ENCODE measurements at places on chromosomes 1 and 21. TPM values are rescaled to one million over a fixed set of nuclear protein-coding genes. Genes with fewer than 3 reads are reported as not detected.
A peak's percentile ranks its signal among the peaks of the same experiment; 100 is the strongest.

- DNase-seq = no peak
Observed at GRCh38 chr1:219837994-219838294, 90.4 kb downstream of the SLC30A10 start.

GRCh38 chr1:54875000-54875399 is 12.0 kb downstream of the DHCR24 start:
- no peak for DNase-seq

- no peak for DNase-seq
Observed at GRCh38 chr21:44935533-44935927, 4.3 kb upstream of the SLX9 start.

DNA sequence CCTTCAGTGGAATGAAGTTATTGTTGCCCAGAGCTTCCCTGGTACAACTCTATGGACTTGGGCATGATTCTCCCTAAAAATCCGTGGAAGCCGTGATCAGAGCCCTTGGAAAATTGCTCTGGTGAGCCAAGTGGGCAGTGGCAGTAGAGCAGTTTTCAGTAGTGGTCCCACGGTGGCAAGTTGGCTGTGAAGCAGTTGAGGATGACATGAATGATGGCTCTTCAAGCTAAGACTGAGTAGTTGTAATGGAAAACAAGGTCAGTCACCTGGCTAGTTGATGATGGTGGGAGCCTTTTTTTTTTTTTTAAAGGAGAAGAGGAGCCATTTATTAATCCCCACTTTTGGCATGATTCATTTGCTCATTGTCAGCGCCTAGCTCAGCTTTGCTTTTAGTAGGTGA is 36.2 kb downstream of the PBX1 start:
- no peak for DNase-seq

DNA sequence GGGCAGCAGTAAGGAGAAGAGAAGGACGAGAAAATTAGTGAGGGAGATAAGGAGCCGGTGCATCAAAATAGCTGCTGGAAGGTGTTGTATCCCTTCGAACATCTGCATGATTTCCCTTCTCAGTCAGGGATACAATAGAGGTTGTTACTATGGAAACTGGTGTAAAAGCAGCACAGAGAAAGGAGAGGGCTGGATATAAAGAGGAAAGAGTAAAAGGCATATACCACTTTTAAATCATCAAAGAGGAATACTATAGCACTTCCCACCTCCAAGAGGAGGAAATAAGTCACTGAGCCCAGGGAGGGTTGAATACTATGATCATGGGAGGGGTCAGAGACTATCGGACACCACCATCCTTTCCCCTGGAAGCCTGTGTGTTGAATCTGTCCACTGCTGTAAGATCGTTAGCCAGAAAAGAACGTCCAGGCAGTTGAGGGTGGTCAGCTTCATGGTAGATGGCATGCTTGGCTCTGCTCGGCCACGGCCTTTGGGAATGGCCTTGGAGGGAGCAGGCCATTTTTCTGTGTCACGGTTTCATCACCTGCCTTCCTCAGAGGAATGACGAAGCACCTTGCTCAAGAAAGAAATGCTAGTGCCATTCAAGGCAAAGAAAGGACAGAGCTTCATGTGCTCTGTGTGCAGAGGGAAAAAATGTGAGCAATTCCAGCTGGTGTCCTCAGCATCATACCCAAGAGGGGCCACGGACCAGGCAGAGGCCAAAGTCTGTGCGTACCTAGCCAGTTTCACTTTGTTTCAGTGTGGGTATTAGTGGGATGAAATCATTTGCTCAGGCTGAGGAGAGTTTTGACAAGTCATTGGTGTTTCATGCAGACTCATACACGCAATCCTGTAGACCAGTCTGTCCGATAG is 64.2 kb downstream of the IRF2BP2 start:
- DNase-seq = no peak

DNA sequence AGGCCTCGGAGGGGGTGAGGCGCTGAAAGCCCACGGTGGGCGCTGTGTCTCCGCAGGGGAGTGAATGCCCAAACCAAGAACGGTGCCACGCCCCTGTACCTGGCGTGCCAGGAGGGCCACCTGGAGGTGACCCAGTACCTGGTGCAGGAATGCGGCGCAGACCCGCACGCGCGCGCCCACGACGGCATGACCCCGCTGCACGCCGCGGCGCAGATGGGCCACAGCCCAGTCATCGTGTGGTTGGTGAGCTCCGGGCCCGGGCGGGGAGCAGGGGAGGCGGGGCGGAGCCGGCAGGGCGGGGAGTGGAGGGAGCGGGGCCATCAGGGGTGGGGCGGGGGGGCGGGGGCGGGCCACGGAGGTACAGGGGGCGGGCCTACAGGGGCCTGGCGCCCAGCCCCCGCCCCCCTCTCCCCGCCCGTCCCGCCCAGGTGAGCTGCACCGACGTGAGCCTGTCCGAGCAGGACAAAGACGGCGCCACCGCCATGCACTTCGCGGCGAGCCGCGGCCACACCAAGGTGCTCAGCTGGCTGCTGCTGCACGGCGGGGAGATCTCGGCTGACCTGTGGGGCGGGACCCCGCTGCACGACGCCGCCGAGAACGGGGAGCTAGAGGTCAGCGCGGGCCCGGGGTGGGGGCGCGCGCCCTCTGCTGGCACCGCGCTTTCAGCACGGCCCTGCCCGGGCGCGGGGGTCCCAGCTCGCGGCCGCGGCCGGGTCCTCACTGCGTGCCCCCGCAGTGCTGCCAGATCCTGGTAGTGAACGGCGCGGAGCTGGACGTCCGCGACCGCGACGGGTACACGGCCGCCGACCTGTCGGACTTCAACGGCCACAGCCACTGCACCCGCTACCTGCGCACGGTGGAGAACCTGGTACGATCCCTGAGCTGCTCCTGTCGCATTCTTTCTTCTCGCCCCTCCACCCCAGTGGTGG is 15.9 kb downstream of the ESPN start:
- peak; percentile 58 for DNase-seq

- no peak for DNase-seq
Observed at GRCh38 chr1:172456344-172456769, 12.5 kb upstream of the PIGC start.

- no peak for DNase-seq
Observed at GRCh38 chr1:110570307-110570706, 35.9 kb downstream of the KCNA2 start.

The MDM4 gene
- 38.0 TPM for total RNA-seq

Data from prostate gland (tissue), 2 donors.